HTR-8/SVneo (cell line): ENCODE measurements at places on chromosomes 1 and 21.

GRCh38 chr1:57066980-57067610, 101.3 kb upstream of the C8B start:
- DNase-seq: no peak

- no peak for DNase-seq
These were observed 119.5 kb downstream of the TBX19 start for GRCh38 chr1:168400139-168400538.

- DNase-seq: no peak
These were observed 18.8 kb upstream of the EPS8L3 start for GRCh38 chr1:109782514-109782913.

- no peak for DNase-seq
These were observed 2.5 kb upstream of the TRIM11 start for GRCh38 chr1:228408869-228409805.

- DNase-seq: no peak
These were observed 12.8 kb upstream of the CNTN2 start for GRCh38 chr1:205030241-205030640.

DNA sequence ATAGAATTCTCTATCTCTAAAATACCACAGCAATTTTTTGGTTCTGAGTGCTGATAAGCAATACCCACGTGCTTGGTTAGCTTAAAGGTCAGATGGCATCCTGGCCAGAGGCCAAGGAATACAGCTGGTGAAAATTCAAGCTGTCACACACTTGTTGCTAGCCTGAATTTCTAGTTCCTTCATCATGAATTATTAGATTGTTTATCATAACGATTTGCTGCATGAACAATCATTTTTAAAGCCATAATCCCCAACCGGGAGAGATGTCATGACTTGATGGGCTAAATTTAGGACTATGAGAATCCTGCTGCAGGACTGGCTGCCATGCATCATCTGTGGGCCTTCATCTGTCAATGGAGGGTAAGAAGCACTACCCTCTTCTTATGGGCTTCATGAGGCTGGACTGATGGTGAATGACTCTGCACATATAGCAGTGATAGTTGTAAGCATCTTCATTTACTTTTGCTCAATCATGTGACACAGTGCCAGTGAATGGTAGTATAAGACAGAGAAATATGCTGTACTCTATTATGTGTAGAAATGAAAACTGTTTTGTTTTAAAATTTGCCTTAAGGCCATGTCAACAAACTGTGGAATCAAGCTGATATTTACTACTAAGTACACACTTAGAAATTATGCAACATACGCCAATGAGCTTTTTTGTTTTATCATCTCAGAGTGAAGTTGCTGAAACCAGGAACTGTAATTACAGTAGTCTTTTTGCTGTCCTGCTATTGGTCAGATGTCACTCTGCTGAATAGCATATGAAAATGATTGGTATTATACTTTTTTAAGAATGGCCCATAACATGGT, 80.5 kb upstream of the RALGPS2 start:
- no peak for DNase-seq

DNA sequence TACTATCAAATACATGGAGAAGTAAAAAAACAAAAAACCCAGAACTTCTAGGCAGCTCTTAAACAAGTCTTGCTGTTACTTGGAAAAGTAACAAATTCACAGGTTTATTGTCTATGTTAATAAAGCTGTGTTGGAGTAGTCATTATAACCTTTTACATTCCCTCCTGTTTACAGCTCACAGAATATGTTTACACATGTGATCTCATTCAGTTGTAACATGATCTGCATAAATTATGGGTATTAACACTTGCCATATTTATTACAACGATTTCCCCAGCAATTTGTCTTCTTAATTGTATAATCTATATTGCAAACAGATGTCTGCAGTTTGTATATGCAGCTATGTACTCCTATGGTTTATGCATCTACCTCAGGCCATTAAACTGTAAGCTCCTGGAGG, 28.6 kb downstream of the ERG start:
- DNase-seq: no peak

- DNase-seq: no peak
These were observed 18.6 kb upstream of the COQ8A start for GRCh38 chr1:226921504-226921903.

DNA sequence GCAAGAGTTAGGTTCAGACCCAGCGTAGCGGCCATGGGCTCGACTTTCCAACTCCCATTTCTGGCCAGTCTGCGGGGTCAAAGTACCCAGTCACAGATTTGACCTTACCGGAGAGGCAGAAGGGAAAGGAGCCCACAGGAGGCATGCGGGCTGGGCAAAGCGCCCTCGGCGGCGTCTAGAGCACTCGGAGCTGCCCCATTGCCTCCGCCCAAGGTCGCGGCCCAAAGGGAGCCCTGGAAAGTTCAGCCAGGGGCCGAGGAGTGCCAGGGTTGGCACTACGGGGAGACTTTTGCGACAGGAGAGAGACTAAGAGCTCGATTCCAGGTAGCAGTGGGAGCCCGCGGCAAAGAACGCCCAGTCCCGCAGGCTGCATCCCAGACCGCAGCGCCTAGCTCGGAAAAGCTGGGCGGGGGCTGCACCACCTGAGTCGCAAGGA, 896 bp downstream of the KANK4 start:
- DNase-seq: no peak

DNA sequence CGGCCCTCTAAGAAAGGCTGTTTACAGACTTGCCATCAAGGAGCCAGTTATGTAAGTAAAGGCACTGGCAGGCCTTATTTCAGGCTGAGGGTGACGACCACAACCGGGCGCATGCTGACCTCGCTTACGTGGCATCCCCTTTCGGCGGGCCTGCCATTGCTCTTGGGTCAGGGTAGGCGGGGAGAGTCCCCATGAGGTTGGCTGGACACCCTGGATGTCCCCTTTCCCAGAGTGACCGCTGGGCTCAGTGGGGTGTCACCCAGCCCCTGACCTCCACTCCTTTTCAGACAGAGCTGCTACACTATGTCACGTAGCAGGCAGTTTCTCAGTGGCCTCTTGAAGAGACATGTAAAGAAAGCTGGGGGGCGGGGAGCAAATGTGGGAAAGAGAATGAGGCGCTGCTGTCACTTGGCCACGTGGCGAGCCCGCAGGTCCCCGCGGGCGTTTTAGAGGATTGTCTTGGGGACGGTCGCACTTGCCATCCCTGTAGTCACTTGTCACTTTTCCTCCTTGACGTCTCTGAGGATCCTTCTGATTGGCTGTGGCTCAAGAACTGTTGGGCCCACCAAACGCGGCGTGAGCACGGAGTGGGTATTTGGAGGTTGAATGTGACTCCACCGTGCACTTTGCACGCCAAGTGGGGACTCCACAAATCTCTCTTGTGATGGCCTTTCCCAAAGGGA, 42.2 kb downstream of the SLC37A1 start:
- DNase-seq: no peak

DNA sequence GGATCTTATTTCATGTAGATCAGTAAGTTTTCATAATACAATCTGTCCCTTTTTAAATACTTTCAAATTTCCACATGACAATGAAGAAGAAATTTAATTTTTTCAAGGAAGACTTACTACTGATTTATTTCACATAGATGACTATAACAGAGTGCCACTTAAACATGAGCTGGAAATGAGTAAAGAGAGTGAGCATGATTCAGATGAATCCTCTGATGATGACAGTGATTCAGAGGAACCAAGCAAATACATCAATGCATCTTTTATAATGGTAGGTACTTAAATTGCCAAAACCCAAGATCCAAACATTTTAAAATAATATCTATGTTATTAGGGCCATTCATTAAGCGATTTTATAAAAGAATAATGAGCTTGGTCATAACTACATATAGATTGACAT, 110.4 kb downstream of the PTPRC start:
- no peak for DNase-seq

DNA sequence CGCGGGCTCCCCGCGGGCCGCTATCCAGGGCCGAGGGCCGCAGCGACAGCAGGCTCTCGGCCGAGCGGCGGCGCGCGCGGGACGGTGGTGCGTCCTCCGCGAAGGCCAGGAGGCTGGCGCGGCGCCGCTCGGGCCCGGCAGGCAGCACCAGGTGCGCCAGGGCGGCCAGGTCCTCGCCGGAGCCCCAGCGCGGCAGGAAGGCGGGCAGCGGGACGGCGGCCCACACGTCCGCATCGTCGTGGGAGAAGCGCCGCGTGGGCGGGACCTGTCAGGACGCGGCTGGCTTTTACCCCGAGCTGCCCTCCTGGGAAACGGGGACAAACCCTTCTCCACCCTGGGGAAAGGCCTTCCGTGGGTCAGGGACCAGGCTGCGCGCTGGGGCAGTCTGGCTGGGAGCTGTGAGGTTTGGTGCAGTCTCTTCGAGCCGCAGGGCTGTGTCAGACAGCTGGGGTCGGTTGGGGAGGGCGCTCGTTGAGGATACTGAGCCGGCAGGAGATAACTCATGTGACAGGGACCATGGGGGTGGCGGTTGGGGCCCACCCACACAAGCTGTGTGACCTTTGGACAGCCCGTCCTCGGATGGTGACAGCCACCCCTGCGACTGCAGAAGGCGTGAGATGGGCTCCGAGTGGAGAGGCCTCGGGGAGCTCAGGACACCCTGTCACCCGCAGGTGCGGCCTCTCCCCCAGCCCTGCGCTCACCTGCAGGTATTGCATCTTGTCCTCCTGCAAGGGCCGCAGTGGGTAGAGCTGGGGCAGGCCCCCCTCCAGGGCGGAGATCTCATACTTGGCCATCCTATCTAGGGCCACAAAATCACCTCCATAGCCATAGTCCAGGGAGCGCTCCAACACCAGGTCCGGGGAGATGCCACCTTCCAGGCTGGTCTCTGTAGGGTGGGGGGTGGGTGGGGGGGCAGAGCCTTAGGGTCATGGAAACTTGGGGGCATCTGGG, 6.0 kb downstream of the HES3 start:
- no peak for DNase-seq

- no peak for DNase-seq
These were observed 355.0 kb downstream of the SETD4 start for GRCh38 chr21:35705237-35705887.

DNA sequence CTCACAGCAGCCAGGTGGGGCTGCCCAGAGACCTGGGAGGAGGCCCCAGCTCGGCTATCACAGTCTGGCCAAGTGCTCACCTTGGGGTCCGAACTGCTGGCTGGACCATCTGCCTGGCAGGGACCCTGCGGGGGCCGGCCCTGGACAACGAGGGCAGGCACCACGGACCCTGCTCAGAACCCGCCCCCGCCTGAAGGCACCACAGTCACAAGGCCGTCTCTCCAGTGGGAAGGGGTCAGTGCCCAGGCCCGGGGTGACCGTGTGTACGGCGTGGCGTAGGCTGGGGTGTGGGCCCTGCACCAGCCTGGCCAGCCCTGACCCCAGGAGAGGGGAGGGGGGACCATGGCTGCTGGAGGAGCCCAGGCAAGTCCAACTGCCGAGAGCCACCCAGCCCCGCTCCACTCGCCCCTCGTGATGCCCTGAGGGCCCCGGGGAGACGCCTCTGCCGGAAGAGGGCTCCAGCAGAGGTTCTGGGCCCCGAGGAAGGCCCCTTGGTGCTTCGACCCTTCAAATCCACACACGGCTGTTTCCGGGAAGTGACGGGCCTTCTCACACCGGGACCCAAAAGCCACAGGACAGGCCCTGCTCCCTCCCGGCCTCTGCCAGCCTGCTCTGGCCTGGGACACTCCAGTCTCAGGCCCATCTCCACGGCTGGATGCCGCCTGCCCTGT, 11.2 kb upstream of the RNF223 start:
- DNase-seq: no peak

DNA sequence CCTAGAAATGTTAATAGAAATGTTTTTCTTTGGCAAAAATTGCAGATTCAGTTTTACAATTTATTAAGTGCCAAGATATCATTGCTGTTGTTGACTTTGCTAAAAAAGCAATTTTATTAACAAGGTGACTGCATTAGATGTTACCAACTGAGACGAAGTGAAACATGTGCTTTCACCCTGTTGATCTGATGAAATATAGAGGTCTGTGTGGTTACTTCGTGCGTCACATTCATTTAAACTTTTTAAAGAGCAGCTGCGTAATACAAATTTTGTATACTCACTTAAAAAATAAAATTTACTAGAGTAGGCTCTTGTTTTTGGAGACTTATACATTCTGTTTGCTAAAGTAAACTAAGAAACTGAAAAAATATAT, 465.7 kb downstream of the USP25 start:
- DNase-seq: no peak

- DNase-seq: no peak
These were observed 133.4 kb downstream of the PLPPR5 start for GRCh38 chr1:98870959-98871903.

GRCh38 chr1:159800177-159800930, 1.8 kb upstream of the FCRL6 start:
- DNase-seq: no peak

GRCh38 chr21:16534408-16535101, 804.8 kb downstream of the USP25 start:
- no peak for DNase-seq

- no peak for DNase-seq
These were observed 14.4 kb upstream of the MAGI3 start for GRCh38 chr1:113375878-113376277.

- DNase-seq: no peak
These were observed 2.4 kb downstream of the VPS13D start for GRCh38 chr1:12232221-12232620.

DNA sequence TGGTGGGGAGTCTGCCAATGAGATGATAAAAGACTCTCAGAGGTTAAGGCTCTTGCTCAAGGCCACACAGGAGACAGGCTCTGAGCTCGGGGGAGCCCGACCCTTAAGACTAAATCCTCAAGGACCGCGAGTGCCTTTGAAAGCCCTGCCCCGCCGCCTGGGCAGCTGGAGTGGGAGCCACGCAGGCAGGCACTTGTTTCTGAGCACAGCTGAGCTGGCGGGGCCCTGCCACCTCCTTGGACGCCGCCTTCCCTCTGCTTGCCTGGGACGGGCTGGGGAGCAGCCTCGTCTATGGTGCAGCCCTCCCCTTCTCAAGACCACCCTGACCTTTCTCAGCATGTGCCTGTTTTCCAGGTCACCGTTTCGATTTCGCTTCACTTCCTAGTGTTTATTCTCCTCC, 169.3 kb downstream of the CAMTA1 start:
- DNase-seq: no peak

- DNase-seq: no peak
These were observed 91.3 kb downstream of the ZSCAN20 start for GRCh38 chr1:33563699-33564098.

GRCh38 chr1:240306673-240307072, 215.0 kb downstream of the FMN2 start:
- no peak for DNase-seq
